ENCODE measurements at places on chromosomes 12 and 14. TPM values are rescaled to one million over a fixed set of nuclear protein-coding genes. Genes with fewer than 3 reads are reported as not detected.

DNA sequence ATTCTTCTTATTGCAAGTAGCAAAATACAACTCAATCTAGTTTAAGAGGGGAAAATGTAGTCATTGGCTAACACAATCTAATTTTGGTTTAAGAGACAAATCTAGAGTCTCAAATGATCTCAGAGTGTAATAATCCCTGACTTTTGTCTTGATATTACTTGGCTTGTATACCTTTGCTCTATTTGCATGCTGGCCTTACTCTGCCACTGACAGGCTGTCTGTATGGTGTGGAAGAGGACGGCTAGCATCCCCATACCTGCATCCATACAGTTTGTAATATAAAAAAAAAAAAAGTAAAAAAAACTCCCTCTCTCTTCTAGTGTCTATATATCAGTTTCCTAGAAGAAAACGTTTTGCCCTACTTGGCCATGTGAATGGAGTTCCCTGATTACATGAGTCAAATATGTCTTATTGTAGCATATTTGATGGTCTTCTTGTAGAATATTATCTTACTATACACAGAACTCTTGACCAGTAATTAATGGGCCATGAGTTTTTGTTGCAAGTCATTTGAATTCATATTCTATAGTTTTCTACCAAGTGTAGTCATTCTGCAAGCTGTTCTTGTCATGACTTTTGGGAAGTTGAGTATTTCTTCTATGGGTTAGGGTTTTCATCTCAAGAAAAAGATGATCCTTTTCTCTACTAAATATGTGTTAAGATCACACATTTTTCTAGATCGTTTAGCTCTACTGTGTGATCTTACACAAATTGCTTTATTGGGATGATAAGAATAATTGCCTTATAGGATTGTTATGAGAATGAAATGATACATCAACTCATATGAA lies 8.2 kb downstream of the HIF1A start:
- H3K27me3 ChIP-seq, result no peaks in the 10 kb centered on the region
- H3K36me3 ChIP-seq, result no peaks in the 10 kb centered on the region
- no peak overlapping the region for H3K4me3 ChIP-seq
- no peaks in the 10 kb centered on the region for H3K4me1 ChIP-seq

DNA sequence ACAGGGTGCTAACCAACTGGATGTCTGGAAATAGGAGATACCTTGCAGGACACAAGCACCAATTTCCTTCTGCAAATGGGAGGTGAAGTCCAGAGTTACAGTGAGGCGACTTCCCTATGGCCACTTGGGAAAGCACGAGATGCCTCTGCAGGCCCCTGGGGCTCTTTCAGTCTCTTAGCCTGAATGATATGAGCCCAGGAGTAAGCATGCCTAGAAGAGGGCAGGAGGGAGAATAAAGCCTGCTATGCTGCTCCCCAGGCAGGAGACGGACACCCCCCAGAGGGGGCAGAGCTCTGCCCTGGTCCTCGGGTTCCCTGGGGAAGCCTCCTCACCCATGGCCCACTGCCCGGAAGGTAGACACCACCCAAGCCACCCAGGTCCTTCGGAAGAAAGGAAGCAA lies 105.1 kb downstream of the GCH1 start:
- no peaks in the 10 kb centered on the region for H3K27me3 ChIP-seq
- no peaks in the 10 kb centered on the region for H3K36me3 ChIP-seq
- H3K4me3 ChIP-seq, result no peak overlapping the region

- H3K27ac ChIP-seq, result no peak overlapping the region
- no peaks in the 10 kb centered on the region for H3K27me3 ChIP-seq
- H3K4me3 ChIP-seq, result peak overlapping the region; percentile 23
- no peaks in the 10 kb centered on the region for H3K36me3 ChIP-seq
- no peak for DNase-seq
- H3K4me1 ChIP-seq, result peaks cover 7% of the 10 kb centered on the region
These were observed 1.1 kb downstream of the JAG2 start for GRCh38 chr14:105167303-105168092.

GRCh38 chr12:22562036-22563028 lies 18.0 kb upstream of the C2CD5 start:
- H3K4me3 ChIP-seq, result no peak overlapping the region
- no peaks in the 10 kb centered on the region for H3K27me3 ChIP-seq
- no peaks in the 10 kb centered on the region for H3K4me1 ChIP-seq
- no peak overlapping the region for H3K27ac ChIP-seq
- no peak for DNase-seq

DNA sequence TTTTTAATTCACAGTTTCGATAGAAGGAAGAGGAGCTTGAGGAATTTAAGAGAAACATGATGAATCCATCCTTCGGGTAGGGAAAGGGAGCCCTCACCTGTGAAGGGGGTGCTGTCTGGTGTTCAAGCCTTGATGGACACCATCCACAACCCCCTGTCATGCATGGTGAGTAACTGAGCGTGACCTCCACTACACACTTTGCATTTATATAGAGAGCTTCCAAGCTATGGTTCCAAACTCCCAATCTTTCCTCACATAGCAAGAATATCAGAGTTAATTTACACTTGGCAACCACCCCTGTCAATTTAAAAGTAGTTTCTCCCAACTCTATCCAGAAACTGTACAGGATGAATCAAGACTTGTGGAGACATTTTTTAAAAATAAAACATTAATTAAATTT lies 13.1 kb upstream of the NID2 start:
- H3K27me3 ChIP-seq, result no peaks in the 10 kb centered on the region
- H3K4me3 ChIP-seq, result no peak overlapping the region
- H3K4me1 ChIP-seq, result no peaks in the 10 kb centered on the region
- no peak overlapping the region for H3K27ac ChIP-seq
- DNase-seq, result no peak
- H3K36me3 ChIP-seq, result no peaks in the 10 kb centered on the region

The TSPAN8 gene
- total RNA-seq, result 23.3 TPM
